ENCODE measurements at places on chromosomes 5 and 9. TPM values are rescaled to one million over a fixed set of nuclear protein-coding genes. Genes with fewer than 3 reads are reported as not detected.
A peak's percentile ranks its signal among the peaks of the same experiment; 100 is the strongest.

Gene ZNF300
- 2.0 TPM for total RNA-seq

Gene GRM6
- not detected for total RNA-seq

Gene NAIP
- total RNA-seq, result 12.7 TPM

Gene ECM2
- 1.1 TPM for total RNA-seq

Gene HEMGN
- not detected for total RNA-seq

DNA sequence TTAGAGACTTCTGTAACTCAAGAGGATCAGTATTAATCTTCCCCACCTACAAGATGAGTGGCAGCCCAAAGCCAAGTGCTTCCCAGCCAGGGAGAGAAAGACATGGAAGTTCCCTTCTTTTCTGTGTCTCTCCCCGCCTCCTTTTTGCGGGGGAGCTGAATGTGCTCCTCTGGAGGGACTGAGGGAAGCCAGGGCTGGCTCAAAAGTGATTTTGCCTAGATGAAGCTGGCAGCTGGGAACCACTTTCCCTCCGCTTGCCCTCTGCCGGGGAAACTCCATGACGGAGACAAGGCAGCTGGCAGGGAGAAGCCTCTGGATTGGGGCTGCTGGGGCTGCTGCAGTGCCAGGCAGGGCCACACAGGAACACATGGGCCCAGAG, 24.4 kb downstream of the EGR1 start:
- DNase-seq, result no peak

DNA sequence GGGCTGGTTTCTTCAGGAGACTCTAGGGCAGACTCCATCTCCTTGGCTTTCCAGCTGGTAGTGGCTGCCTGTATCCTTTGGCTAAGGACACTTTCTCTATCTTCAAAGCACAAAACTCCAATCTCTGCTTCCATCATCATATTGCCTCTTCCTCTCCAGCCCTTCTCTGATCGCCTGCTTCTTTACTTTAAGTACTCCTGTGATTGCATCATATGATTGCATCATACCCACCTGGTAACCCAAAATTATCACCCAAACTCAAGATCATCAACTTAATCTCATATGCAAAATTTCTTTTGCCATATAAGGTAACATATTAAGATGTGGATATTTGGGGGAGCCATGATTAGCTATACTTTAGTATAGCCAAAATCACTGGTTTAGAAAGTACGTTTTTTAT, 1092.6 kb upstream of the CDH6 start:
- no peak for DNase-seq

DNA sequence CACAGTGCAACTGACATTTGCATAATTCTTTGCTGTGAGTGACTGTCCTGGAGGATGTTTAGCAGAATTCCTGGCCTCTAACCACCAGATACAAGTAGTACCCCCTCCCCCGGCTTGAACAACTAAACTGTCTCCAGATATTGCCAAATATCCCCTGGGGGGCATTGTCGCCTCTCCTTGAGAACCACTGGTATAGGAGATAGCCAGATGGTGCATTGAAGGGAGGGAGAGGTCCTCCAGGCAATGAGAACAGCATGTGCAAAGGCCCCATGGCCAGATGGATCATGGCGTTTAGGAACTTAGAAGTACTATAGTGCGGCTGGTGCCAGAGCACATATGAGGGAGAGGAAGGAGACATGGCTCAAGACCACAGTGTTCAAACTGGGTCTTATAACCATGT, 18.9 kb upstream of the ORM1 start:
- DNase-seq, result peak; percentile 8

- peak; percentile 69 for DNase-seq
Observed at GRCh38 chr5:140549237-140550144, 2.0 kb downstream of the EIF4EBP3 start.

DNA sequence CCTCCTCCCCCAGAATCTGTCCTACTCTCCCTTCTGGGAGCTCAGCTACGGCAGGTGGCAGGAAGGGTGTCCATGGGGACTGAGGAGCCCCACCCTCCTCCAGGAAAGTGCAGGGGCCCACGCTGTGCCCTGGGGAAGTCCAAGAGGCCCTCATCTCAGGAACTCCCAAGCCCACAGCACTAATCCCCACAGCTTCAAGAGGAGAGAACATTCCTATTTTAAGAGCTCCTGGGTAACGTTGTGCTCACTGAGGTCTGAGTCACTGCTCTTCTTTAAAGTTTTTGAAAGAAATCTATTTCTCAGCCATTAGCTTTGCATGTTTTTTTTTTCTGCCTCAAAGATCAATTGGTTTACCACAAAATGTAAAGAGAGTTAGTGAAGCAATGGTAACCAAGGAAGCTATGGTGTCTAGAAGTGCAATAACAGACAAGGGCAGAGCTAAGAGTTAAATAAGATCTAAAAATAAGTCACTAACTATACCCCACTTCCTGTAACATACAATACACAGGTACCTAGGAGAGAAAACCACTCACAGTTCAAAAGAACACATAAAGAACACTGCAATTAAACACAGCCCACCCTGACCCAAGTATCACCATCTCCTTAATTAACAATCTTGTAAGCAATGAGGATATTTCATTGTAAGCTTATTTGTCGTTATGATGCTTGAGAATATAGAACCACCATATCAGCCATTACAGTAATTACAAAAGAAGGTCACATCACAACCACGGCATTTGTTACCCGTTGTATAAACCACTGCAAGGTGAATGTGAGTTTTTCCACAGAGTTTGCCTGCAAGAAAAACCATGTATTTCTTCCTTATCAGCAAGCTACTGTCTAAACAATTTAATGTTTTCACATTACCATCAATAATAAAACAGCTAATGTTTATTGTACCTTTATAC, 382.3 kb upstream of the SLC30A5 start:
- DNase-seq, result no peak

DNA sequence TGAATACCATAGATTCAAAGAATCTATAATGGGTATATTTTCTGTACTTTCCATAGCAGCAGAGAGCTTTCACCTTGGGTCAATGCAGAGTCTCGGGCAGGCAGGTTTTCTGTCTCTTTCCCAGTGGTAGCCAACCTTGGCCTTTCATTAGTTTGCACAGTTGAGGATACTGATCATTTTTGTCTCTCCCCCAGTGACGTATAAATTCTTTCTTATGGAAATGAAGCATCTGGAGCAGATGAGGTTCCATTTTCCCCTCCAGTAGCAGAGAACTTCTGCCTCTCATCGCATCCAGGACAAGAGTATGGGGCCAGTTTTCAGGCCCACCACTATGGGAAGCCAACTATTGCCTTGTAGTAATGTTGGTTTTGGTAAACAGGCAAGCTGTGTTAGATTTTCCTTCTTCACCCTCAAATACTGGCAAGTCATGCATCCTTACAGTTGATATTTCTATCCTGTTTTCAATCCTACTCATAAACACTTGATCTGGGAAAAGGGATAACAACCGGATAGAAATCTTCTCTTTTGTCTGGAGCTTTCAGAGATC, 845.2 kb upstream of the CDH18 start:
- DNase-seq, result no peak

GRCh38 chr9:136665704-136666371, 3.1 kb downstream of the EGFL7 start:
- DNase-seq, result no peak

GRCh38 chr9:135209852-135210251, 122.4 kb downstream of the OLFM1 start:
- DNase-seq, result no peak

- DNase-seq, result peak; percentile 34
Observed at GRCh38 chr9:85425153-85425611, 316.6 kb downstream of the AGTPBP1 start.

DNA sequence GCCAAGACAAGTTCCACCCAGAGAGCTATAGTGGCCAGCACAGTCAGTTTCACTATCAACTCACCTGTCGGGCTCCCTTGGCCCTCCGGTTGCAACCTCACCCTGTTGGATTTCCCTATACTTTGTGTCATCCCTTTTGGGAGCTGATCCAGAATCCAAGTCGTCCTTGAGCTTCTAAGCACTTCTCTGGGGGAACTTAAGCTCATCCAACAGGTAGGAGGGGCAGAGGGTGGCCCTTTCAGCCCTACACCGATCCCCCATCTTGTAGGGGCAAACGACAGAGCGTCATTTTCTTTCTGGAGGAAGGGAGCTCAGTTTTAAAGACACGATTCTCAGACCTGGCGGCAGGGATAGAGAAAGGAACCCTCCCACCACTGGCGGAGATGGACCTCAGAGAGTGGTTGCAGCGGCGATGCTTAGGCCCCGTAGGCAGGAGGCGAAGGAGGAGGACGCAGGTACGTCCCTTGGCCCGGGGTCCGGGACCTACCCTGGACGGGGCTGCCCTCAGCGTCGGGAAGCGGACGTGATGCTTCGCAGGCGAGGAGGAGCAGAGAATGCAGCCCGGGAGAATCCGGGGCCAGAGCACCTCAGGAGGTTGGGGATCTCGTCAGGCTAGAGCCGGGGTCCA, 519 bp downstream of the ZER1 start:
- DNase-seq, result peak; percentile 40

DNA sequence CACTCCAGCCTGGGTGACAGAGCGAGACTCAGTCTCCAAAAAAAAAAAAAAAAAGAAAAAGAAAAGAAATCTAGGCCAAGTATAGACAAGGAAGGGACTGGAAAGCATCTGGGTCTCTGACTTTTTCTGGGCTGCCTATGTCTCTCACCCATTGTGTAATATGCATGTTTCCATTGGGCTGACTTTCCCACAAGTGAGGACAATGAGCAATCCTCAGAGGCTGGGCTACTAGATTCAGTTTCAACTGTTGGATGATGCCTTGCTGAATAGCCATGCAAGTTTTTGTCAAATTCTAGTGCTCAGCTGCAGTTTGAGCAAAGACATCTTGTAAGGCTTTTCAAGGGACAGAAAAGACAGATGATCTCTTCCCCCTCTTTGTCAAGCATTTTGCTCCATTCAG, 82.1 kb downstream of the PHAX start:
- no peak for DNase-seq

- no peak for DNase-seq
Observed at GRCh38 chr9:35675204-35675603, 1.5 kb downstream of the CA9 start.

DNA sequence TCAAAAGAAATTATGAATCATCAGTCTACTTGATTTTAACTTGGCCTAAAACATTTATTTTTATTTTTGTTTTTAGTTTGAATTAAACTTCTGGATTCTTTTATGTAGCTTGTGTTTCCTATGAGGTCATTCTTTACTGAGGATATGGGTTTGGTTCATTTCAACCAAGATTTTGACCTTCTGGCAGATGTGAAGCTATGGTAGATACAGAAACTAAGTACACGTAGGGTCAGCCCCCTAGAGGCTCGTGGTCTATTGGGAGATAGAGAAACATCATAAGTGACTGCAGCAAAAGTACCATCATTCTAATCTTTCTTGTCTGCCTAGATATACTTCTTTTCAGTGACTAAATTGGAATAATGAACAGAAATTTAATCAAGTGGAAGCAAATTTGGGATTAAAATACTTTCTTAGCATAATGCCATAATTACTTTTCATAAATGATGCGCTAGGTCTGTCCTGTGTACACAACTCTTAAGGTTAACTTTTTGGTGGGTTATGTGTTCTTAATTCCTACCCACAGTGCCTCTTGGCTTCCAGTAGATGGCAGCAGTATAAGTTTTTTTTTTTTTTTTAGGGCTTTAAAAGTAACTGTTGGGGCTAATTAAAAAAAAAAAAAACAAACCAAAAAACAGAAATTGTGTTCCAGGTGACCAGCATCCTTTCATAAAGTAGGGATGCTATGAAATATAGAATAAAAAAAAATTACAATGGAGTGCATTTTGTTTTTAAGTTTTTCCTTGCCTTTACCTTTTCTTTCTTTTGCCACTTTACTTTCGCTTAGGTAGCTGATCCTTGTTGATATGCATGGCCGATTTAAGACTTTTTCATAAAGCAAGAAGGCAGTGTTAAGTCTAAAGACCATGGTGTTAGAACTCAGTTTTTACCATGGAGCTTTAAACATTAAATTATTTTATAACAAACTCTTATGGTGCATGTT, 49.9 kb downstream of the LRRTM2 start:
- no peak for DNase-seq

DNA sequence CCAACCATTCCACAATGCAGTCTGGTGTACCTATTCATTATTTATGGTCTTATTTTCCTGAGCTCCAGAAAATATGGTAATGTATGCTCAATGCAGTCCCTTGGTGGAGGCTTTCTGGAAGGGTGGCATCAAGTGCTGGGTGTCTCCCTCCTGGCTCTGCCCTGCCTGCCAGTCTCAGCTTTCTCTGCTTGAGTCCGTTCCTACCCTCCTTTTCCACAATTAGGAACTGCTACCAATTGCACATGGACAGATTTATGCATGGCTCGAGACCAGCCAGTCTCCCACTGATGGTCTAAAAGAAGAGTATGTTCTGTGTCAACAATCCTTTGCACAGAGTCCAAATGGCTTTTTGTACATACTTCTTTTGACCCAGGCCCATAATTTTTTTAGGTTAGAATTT, 189.8 kb downstream of the TLE1 start:
- DNase-seq, result no peak

DNA sequence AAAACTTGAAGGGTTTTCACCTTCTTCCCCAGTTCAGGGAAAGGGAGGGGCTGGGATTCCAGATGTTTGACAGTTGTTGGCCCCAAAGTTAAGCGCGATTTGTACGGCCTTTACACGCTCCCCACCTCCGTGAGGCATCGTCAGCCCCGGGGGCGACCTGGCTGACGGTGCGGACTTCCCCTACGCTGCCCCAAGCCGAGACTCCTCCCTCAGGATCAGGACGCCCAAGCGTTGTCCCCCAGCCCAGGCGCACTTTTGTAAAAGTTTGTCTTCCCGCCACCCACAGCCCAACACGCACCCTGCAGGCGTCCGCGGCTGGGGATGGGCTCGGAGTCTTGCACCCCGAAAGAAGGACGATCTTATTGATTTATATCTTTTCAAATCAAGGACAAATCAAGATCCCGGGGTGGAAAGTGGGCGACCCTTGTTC, 713 bp downstream of the MOB3B start:
- peak; percentile 74 for DNase-seq

DNA sequence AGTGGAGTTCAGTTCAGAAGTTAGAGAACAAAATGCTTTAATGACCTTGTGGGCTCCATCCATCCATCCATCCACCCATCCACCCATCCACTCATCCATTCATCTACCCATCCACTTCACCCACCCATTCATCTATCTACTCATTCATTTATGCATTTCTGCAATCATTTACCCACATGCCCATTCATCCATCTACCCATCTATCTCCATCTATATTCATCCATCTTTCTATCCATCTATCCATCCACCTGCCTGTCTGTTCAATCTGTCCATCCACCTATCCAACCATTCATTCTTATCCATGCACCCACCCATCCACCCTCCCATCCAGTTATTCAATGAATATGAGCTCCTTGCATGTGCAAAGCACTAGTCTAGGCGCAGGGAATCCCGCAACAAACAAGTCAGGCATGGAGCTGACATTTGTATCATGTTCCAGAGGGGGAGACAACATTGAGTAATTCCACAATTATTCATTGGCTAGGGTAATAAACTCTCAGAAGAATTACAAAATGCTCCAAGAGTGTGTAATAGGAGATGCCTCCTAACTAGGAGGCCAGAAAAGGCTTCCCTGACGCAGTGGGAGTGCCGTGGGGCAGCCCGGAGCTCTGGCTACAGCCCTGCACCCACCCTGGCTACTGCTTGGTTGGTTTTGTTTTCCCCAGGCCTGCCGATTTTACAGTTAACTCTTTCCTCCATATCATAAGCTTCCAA, 211.2 kb downstream of the NXNL2 start:
- peak; percentile 49 for DNase-seq

- DNase-seq, result no peak
Observed at GRCh38 chr5:42241636-42242035, 181.6 kb upstream of the GHR start.

GRCh38 chr9:29793970-29794369, 2220.7 kb upstream of the C9orf72 start:
- no peak for DNase-seq

All from left colon (tissue), 2 donors.